Natural killer cell (primary cell): ENCODE measurements at places on chromosomes 6 and 20.
A peak's percentile ranks its signal among the peaks of the same experiment; 100 is the strongest.

- H3K36me3 ChIP-seq: no peaks in the 10 kb centered on the region
- H3K27ac ChIP-seq: no peak overlapping the region
- no peak overlapping the region for H3K4me3 ChIP-seq
- peaks cover 6% of the 10 kb centered on the region for H3K4me1 ChIP-seq
- H3K27me3 ChIP-seq: no peaks in the 10 kb centered on the region
These were observed 32.2 kb upstream of the IER3 start for GRCh38 chr6:30776390-30777154.

GRCh38 chr20:59010321-59010994, 3.4 kb upstream of the CTSZ start:
- no peaks in the 10 kb centered on the region for H3K36me3 ChIP-seq
- H3K4me1 ChIP-seq: peaks cover 48% of the 10 kb centered on the region
- no peak overlapping the region for H3K4me3 ChIP-seq
- no peaks in the 10 kb centered on the region for H3K27me3 ChIP-seq

- H3K4me1 ChIP-seq: no peaks in the 10 kb centered on the region
- no peak overlapping the region for H3K4me3 ChIP-seq
- no peaks in the 10 kb centered on the region for H3K36me3 ChIP-seq
- H3K27ac ChIP-seq: no peak overlapping the region
- no peak for DNase-seq
- no peaks in the 10 kb centered on the region for H3K27me3 ChIP-seq
These were observed 50.4 kb downstream of the MTHFD1L start for GRCh38 chr6:150915880-150916265.

GRCh38 chr6:130366107-130367005, 539 bp downstream of the TMEM200A start:
- no peak overlapping the region for H3K27ac ChIP-seq
- peak; percentile 16 for DNase-seq
- peak overlapping the region; percentile 71 for H3K4me3 ChIP-seq
- no peaks in the 10 kb centered on the region for H3K36me3 ChIP-seq
- peaks cover 15% of the 10 kb centered on the region for H3K4me1 ChIP-seq

DNA sequence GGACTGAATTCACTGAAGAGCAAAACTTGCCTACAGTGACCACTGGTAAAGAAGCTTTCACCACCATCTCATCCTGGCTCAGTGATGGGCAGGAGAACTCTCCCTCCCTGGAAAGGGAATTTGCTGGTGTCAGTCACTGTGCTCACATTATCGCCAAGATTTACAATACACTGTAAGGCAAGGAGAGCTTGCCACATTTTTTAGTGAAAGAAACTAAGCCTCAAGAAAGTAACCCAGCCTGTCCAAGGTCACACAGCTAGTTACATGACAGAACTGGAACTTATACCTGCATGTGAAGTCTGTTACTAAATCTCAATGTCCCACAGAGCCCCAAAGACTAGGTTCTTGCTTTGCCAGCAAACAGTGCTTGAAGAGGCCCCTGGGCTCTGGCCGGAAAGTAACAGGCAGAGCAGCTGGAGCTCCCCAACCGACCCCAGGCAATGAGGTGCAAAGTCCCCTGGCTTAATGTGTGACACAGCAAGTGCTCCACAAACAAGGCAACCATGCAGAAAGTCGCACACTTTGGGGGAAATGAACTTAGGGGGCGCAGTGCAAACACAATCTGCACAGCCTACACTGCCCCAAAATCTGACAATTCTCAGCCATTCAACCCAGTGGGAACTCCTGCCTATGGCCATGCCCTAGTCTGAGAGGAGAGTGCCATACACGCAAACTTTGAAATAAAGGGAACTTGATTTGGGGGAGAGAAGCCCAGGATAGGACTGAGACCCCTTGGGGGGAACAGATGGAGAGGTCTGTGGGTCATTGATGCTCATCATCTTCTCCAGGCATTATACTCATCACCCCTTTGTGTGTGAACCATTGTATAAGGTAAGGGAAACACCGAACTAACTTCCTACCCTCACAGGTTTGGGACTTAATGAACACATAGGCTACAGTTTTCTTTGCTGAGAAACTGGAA, 1.9 kb downstream of the BCL2L1 start:
- H3K4me1 ChIP-seq: peaks cover 65% of the 10 kb centered on the region
- H3K4me3 ChIP-seq: peak overlapping the region; percentile 67
- H3K27ac ChIP-seq: peak overlapping the region; percentile 88
- DNase-seq: peak; percentile 34

DNA sequence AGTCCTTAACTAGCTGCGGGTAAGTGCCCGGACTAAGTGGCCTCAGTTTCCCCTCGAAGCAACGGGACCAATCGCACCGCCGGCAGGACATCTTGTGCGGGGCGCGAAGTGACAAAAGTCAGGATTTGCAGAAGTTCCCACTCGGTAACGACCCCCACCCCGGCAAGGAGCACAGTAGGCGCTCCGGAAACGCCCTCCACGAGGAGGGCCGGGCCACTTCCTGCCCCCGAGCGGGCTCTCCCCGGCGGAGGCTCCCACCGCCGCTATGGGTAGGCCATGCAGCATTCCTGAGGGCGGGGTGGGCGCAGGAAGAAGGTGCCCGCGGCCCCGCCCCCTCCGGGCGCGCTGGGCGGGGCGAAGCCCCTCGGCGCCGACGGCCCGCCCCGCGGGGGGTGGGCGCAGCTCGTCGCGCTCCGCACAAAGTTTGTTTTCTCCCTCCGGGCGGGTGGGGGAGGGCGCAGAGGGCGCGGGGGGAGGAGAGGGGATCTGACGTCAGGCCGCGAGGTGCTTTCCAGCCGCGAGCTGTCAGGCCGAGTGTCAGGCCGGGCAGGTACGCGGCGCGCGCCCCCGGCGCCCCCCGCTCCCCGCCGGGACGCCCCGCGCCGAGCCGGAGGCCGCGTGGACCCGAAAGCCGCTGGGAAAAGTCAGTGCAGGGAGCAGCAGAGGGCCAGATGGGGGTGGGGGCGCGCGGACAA, at the start of gene TGIF2:
Gene TGIF2, plus strand, starts transcription at position 495 of the 695 bp plus-strand sequence. CDS start 5,178 bp downstream, outside the sequence.
- peak within 1 kb of the TSS; percentile 98 for H3K27ac ChIP-seq
- no peaks in the 10 kb centered on the region for H3K27me3 ChIP-seq
- peaks cover 23% of the 10 kb centered on the region for H3K4me1 ChIP-seq
- peak; percentile 78 for DNase-seq
- peaks cover under 1% of the 10 kb centered on the region for H3K36me3 ChIP-seq

- peaks cover 3% of the 10 kb centered on the region for H3K27me3 ChIP-seq
- peaks cover under 1% of the 10 kb centered on the region for H3K4me1 ChIP-seq
- H3K4me3 ChIP-seq: no peak overlapping the region
- DNase-seq: no peak
These were observed 71.9 kb downstream of the SRC start for GRCh38 chr20:37417617-37418467.

DNA sequence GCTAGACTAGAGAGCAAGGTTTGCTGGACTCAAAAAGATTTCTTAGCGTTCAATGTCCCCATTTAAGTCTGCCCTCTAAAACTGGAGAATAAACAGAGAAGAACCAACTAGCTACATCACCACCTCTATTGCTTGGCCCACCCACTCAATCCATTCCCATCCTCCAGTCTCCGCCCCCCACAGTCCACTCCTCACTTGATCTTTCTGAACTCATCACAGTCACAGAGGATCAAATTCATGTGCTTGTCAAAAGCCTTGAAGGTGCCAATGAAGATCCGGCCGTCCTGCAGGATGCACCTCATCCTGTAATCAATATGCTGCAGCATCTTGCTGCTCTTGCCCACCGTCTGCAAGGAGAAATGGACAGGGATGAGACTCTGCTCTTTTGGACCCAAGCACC, 3.2 kb downstream of the SNRPB start:
- H3K27me3 ChIP-seq: no peaks in the 10 kb centered on the region
- H3K4me1 ChIP-seq: peaks cover 20% of the 10 kb centered on the region
- peaks cover 54% of the 10 kb centered on the region for H3K36me3 ChIP-seq
- H3K27ac ChIP-seq: no peak overlapping the region
- no peak overlapping the region for H3K4me3 ChIP-seq

GRCh38 chr6:47098570-47098993, 56.5 kb upstream of the ADGRF1 start:
- no peaks in the 10 kb centered on the region for H3K27me3 ChIP-seq
- no peaks in the 10 kb centered on the region for H3K4me1 ChIP-seq
- DNase-seq: no peak

DNA sequence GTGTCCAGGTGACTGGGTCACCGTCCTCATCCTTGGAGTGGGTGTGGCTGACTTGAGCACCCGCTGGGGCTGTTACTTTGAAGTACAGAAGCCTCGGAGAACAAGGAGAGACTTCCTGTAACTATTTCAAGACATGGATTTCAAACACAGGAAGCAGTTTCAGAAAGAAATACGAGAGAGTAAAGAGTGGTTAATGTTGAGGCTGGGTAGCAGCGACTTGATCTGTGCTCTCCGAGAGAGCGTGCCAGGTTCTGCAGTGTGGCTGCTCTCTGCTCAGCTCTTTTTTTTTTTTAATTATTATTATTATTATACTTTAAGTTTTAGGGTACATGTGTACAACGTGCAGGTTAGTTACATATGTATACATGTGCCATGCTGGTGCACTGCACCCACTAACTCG, 17.5 kb upstream of the EFCAB8 start:
- DNase-seq: no peak
- no peak overlapping the region for H3K27ac ChIP-seq
- no peaks in the 10 kb centered on the region for H3K27me3 ChIP-seq
- no peak overlapping the region for H3K4me3 ChIP-seq

DNA sequence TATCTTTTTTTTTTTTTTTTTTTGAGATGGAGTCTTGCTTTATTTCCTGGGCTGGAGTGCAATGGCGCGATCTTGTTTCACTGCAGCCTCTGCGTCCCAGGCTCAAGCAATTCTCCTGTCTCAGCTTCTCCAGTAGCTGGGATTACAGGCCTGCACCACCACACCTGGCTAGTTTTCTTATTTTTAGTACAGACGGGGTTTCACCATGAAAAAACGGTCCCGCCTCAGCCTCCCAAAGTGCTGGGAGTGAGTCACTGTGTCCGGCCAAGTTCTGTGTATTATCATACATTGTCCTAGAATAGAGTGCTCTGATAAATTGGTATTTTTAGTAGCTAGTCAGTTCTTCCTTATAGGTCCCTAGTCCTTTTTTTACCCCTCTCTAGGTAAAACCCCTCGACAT, 2.8 kb downstream of the SNRPC start:
- no peaks in the 10 kb centered on the region for H3K27me3 ChIP-seq
- H3K4me1 ChIP-seq: peaks cover 15% of the 10 kb centered on the region
- no peak overlapping the region for H3K4me3 ChIP-seq
- no peak overlapping the region for H3K27ac ChIP-seq
- H3K36me3 ChIP-seq: peaks cover 17% of the 10 kb centered on the region
- DNase-seq: no peak

- H3K4me3 ChIP-seq: no peak overlapping the region
- DNase-seq: no peak
- H3K27me3 ChIP-seq: no peaks in the 10 kb centered on the region
These were observed 605.7 kb upstream of the GJE1 start for GRCh38 chr6:141526985-141527384.

- DNase-seq: no peak
- no peaks in the 10 kb centered on the region for H3K27me3 ChIP-seq
- no peak overlapping the region for H3K4me3 ChIP-seq
- H3K36me3 ChIP-seq: no peaks in the 10 kb centered on the region
These were observed 76.1 kb downstream of the PRKN start for GRCh38 chr6:162651505-162651904.
